ENCODE measurements at places on chromosomes 1 and 21.

- peak; percentile 93 for DNase-seq
These were observed at the start of gene PTP4A2 for GRCh38 chr1:31938184-31938975. Gene PTP4A2 (minus strand): TSS chr1:31938368. CDS start chr1:31919065, 19,303 bp downstream.

- DNase-seq = no peak
These were observed 179.7 kb upstream of the ADGRL4 start for GRCh38 chr1:79186260-79186659.

- DNase-seq = no peak
These were observed 26.3 kb downstream of the WDR4 start for GRCh38 chr21:42852925-42853570.

DNA sequence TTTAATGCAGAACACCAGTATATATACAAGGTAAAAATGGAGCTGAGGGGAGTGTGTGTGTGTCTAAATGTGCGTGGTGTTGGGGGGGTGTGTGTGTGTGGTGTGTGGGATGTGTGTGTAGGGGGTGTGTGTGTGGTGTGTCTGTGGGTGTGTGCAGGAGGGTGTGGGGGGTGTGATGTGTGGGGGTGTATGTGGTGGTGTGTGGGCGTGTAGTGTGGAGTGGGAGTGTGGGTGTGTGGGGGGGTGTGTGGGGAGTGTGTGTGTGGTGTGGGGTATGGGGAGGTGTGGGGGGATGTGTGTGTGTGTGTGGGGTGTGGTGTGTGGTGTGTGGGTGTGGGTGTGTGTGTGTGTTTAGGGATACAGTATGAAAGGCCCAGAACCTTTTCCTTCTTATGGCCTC is 202.3 kb upstream of the CACYBP start:
- no peak for DNase-seq

- no peak for DNase-seq
These were observed 130.0 kb upstream of the TNR start for GRCh38 chr1:175873290-175873935.

DNA sequence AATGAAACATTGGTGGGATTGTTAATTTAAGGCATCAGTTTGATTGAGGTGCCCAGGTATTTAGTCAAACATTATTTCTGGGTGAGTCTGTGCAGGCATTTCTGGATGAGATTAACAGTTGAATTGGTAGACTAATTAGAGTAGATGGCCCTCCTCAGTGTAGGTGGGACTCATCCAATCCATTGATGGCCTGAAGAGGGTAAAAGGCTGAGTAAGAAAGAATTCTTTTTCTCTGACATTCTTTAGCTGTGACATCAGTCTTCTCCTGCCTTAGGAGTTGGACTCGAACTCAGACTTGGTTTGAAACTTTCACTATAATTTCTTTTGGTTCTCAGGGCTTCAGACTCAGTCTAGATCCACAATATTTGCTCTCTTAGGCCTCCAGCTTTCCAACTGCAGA is 59.6 kb upstream of the ADAMTS5 start:
- DNase-seq = no peak

DNA sequence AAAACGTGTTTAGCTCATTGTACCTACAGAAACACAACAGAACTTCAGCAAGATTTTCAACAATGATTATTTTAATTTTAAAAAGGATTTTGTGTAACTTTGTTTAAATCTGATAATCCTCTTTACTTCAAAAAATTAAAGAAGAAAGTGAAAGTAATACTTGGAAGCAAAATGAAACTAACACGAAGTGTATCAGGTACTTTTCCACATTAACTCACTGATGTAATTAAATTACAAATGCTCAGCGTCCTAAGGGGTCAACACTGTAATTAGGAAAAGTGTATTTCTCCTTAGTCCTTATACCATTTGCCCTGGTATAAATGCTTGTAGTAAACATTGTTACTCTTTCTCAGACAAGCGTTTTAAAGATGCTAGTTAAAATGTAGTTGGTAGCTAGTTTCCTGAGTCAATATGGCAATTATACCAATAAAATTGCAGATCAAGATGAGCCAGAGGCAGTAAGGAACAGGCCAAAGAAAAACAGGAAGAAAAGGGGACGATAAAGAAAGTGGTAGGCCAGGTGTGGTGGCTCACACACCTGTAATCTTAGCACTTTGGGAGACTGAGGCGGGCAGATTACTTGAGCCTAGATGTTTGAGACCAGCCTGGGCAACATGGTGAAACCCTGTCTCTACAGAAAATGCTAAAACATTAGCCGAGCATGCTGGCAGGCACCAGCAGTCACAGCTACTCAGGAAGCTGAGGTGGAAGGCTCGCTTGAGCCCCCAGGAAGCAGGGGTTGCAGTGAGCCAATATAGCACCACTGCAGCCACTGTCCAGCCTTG is 553.0 kb downstream of the SMYD3 start:
- DNase-seq = peak; percentile 3

- DNase-seq = no peak
These were observed 98.0 kb downstream of the KCNJ15 start for GRCh38 chr21:38354746-38355145.

- DNase-seq = no peak
These were observed 18.2 kb downstream of the CTH start for GRCh38 chr1:70429219-70429618.

GRCh38 chr1:66704177-66704875 is 47.9 kb upstream of the DYNLT5 start:
- no peak for DNase-seq

DNA sequence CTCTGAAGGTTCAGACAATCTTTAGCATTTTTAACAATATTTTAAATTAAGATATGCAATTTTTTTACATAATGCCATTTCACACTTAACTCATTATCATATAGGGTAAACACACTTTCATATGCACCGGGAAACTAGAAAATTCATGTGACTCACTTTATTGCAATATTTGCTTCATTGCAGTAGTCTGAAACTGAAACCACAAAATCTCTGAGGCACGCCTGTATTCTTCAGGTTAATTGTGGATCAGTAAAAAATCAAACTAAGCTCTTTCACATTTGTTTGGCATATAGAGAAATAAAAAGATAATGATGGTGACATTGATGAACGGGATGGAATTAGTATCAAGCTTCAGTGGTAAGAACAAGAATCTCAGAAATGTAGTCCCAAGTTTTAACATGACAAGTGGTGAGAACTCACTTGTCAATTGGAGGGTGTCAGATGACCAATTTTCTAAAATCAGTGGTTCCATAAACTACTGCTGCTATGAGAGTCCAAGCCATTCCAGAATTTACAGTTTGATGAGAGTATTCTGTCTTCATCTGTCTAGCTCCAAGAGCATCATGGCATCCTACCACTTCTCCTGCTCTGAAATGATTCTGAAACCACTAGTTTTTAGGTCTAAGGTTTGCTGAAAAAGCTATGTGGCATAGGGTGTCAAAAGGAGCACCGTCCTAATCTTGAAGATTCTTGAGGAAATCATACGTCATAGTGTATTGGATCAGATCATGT is 281.0 kb downstream of the PTPRC start:
- peak; percentile 76 for DNase-seq

DNA sequence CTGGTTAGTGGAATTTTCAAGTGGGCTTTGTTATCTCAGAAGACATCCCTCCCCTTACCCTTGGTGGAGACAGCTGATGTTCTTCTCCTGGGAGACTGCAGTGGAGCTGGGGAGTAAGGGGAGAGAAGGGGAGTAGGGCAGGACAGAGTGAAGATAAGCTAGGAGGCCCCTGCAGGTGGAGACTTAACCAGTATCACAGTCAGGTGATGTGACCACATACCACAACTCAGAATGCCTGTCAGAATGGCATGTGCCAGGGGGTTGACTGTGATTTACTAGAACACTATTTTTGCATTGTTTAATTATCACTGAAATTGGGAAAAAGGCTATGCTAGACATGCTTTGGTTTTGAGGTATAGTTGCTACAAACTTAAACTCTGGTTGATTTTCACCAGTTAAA is 124.6 kb downstream of the NRDC start:
- DNase-seq = no peak

DNA sequence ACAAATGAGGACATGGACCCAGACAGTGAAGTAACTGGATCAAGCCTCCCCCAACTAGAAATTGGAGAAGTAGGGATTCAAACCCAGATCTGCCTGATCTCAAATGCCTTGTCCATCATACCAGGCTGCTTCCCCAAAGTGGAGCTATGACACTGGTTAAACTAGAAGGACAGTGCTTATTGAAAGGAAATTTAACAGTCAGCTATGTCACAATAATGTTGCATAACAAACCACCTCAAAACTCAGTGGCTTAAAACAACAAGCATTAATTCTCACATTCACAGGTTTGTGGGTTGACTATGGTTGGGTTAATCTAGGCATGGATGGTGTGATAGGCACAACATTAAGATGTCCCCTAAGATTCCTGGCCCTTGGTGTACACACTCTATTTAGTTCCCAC is 107.1 kb downstream of the TAS1R2 start:
- DNase-seq = no peak

DNA sequence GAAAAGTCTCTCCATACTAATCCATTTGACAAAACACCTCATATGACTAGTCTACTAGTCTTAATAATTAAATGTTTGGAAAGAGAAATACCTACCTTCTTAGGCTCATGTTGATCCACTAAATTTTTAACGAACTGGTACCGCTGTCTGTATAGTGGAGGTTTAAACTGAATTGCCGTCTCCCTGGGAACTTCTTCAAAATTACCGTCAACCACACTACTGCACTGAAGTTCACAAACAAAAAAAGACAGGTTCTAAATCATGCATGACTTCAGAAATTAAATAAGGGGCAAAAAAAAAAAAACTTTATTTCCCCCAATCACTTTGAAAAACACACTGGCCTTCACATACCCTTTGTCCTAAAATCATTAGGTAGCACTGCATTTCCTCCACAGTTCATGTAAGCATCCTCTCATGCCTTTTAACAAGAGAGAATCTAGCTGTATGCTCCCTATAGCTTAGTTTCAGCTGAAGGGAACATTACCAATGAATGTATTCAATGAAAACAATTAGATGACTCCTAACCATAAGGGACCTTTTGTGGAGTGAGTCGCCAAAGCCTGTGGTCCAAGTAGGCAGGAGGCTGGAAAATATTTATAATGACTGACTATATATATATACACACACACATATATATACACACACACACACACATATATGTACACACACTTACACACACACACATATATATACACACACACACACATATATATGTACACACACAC is 3.4 kb downstream of the HENMT1 start:
- DNase-seq = no peak

DNA sequence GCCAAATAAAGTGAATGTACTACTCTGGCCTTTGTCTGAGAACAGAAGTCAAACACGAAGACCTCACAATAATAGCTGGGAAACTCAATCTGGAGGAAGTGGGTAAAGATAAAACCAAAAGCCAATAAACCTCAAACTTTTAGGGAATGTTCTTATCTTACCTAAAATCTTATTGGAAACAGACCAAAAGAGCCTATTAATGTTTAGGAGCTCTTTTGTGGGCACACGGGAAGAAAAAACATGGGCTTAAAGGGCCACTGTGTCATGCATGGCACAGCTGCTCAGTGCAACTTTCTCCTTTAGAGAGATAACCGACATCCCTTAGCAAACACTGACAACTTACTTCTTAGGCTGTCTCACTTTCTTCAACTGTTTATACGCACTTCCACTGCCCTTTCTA is 16.1 kb downstream of the EIF2B3 start:
- no peak for DNase-seq

GRCh38 chr1:207998691-207999090 is 87.8 kb upstream of the CD34 start:
- DNase-seq = no peak

DNA sequence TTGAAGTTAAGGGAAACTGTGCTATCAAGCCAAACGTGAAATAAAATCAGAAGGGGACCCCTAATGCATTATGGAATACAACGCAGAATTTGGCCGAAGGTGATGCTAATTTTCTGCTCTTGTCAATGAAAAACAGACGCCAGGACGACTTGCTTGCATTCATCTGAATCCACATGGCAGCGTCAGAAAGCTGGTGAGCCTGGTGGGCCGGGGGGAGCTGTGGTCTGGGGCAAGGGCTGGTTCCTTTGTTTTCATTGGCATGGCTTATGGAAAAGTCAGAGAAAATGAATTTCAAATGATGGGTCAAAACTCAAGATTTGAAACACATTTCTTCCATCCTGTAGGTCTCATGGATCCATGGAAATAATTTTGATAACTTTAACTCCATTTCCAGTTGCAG is 86.4 kb upstream of the RUNX1 start:
- DNase-seq = no peak

DNA sequence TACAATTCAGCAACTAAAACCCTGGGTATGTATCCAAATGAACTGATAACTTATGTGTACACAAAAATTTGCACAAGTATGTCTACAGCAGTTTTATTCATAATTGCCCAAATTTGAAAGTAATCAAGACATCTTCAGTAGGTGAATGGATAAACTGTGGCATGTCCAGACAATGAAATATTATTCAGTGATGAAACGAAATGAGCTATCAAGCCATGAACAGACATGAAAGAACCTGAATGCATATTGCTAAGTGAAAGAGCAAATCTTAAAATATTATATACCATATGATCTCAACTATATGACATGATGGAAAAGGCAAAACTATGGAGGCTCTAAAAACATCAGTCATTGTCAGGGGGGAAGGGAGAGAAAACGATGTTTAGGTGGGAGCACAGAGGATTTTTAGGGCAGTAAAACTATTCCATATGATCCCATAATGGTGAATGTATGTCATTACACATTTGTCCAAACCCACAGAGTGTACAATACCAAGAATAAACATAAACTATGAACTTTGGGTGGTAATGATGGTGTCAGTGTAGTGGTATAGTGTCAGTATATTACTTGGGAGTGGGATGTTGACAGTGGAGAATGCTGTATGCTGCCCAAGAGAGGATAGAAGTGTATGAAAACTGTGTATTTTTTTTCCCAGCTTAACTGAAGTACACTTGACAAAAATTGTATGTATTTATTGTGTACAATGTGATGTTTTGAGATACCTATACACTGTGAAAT is 92.8 kb upstream of the PPP2R5A start:
- no peak for DNase-seq

DNA sequence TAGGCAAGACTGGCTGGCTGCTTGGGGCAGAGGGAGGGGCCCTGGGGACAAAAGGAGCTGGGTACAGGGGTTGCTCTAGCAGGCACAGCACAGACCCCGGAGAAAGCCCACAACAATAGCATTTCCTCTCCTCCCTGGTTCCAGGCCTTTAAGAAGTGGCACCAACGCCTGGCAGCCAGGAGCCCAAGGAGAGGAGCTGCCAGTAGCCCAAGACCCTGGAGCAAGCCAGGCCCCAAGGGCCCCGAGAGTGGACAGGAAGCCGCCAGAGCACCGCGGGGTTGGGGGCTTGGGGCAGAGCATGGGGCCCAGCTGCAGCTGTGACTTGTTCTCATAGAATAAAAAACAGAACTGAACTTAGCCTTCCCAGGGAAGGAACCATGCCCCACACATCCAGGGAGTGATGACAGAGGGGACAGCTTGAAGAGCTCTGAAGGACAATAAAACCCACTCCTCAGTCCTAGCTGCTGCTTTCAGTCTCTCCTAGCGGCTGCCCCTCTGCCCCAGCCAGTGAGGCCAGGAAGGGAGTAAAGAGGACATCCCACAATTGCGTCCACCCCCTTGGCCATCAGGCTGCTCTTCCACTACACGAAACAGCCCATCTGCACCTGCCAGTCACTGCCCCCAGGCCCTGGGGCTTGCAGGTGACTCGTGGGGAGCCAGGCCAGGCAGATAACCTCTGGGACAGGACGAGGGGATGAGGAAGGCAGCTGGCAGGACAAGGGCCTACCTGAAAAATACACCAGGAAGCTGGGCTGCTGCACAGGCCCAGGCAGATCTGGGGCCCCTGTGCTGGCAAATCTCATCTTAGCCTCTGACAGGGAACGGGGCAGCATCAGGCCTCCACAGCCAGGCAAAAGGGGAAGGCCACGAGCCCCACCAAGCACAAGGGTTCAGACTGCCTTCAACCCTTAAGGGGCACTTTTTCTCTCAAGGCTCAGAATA is 16.4 kb downstream of the MTHFR start:
- no peak for DNase-seq

- DNase-seq = no peak
These were observed 97.2 kb upstream of the ARTN start for GRCh38 chr1:43836267-43836951.

All from inflammatory macrophage treated with lipopolysaccharide for 1 hour (primary cell).